Activated naive CD8-positive, alpha-beta T cell treated with anti-CD3 and anti-CD28 coated beads for 36 hours (primary cell): ENCODE measurements at places on chromosomes 5 and 9. TPM values are rescaled to one million over a fixed set of nuclear protein-coding genes. Genes with fewer than 3 reads are reported as not detected.

Gene SPOCK1
- not detected for total RNA-seq

Gene FYB1
- total RNA-seq = 71.3 TPM

Gene SLC34A1
- total RNA-seq = not detected

Gene PCDHB3
- not detected for total RNA-seq

Gene GZMA
- 1.6 TPM for total RNA-seq

DNA sequence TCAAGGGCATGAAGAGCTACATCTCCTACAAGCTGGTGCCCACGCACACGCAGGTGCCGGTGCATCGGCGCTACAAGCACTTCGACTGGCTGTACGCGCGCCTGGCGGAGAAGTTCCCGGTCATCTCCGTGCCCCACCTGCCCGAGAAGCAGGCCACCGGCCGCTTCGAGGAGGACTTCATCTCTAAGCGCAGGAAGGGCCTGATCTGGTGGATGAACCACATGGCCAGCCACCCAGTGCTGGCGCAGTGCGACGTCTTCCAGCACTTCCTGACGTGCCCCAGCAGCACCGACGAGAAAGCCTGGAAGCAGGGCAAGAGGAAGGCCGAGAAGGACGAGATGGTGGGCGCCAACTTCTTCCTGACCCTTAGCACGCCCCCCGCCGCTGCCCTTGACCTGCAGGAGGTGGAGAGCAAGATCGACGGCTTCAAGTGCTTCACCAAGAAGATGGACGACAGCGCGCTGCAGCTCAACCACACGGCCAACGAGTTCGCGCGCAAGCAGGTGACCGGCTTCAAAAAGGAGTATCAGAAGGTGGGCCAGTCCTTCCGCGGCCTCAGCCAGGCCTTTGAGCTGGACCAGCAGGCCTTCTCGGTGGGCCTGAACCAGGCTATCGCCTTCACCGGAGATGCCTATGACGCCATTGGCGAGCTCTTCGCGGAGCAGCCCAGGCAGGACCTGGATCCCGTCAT, 1.4 kb downstream of the SNX18 start:
- no peak for DNase-seq

GRCh38 chr5:165334201-165334600, 1828.8 kb downstream of the MAT2B start:
- no peak for DNase-seq

- no peak for DNase-seq
Measured at GRCh38 chr5:14305045-14305444, 161.9 kb downstream of the TRIO start.

GRCh38 chr9:114427644-114428043, 39.9 kb upstream of the AKNA start:
- DNase-seq = no peak

DNA sequence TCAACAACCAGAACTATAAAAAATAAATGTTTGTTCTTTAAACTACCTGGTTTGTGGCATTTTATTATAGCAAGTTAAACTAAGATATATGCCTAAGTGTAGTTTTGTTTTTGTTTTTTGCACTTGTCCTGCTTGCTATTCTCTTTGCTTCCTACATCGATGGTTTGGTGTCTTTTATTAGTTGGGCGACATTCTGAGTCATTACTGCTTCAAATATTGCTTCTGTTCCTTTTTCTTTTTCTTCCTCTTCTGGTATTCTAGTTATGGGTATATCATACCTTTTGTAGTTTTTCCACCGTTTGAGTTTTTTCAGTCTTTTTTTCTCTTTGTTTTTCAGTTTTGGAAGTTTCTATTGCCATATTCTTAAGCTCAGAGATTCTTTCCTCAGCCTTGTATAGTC, 86.9 kb downstream of the MACIR start:
- DNase-seq = no peak

- DNase-seq = peak; percentile 8
Measured at GRCh38 chr5:39714036-39714698, 289.4 kb upstream of the DAB2 start.

DNA sequence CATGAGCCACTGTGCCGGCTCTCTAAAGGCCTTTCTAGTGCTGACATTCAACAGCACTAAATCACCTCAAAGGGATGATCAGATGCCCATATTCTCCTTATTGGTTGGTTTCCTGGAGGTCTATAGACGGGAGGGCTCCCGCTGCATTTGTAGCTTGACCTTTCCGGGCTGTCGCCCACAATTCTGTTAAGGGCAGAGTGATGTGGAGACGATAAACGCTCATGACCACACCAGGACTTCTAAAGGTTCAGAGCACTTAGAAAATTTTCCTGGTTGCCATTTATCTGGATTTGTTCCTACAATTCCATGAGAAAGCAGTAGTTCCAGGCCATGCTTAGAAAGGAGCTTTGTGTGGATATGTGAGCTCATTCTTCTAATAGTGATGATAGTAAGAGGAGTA, 170.3 kb downstream of the SLC12A2 start:
- no peak for DNase-seq

GRCh38 chr5:137825165-137825564, 42.5 kb upstream of the MYOT start:
- DNase-seq = no peak

DNA sequence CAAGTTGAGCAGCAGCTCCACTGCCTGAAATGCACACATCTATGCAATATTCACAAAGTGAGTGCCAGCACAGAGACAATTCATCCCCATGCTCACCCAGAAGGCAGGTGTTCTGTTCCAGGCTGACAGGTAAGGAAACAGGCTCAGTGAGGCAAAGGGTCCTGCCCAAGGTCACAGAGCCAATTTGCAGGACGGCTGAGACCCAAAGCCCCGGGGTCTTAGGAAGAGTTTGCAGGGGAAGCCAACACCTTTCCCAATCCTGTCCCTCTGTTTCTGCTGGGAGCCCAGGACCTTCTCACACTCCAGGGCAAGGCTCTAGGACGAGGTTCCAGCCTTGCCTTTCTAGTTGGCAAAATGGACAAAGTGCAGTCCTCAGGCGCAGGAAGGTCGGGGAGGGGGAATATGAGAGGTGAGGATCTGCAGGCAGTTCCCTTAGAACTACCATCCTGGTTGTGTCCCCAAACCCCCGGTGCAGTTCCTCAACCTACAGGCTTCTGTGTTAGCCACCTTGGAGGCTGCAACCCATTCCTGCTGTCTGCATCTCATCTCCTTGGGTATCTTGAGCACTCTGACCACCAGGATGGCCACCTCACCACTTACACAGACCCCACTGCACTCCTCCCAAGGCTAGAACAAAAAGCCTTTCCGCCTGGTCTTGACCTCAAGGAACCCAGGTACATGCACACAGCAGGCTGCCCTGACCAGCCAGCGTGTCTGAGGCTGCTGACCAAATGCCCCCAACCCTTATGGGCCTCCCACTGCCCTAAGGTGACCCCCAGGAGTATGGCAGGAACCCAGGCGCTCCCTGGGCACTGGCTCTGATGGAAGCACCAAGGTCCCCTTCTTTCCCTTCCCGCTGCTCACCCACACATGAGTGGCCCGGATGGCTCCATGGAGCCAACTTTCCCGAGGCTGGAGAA, 1.9 kb upstream of the BRD3 start:
- no peak for DNase-seq

- DNase-seq = no peak
Measured at GRCh38 chr5:81354093-81354492, 39.8 kb downstream of the ACOT12 start.

GRCh38 chr5:98470747-98471146, 302.7 kb upstream of the RGMB start:
- no peak for DNase-seq

GRCh38 chr5:54148067-54148845, 162.1 kb downstream of the ARL15 start:
- DNase-seq = no peak

GRCh38 chr5:61621202-61621650, 289.2 kb downstream of the ZSWIM6 start:
- DNase-seq = no peak

GRCh38 chr9:107869111-107869510, 379.5 kb upstream of the KLF4 start:
- no peak for DNase-seq

DNA sequence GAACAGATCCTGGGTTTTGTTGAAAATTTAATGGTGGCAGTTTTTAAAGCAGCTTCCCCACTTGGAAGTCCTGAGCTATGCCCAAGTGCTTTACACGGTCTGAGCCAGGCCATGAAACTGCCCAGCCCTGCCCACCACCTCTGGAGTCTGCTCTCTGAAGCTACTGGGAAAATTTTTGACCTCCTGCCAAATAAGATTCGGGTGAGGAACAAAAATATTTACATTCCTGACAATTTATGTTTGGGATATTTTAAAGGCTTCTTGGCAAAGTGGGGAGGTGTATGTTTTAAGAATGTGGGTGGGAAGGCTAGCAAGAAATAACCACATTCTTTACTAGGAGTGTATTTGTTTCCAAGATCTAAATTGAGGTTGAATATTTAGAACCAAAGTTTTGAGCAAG, 50.0 kb downstream of the HACD4 start:
- DNase-seq = no peak
